Esophagus squamous epithelium (tissue), 5 donors: ENCODE measurements at places on chromosomes 5 and 9.

DNA sequence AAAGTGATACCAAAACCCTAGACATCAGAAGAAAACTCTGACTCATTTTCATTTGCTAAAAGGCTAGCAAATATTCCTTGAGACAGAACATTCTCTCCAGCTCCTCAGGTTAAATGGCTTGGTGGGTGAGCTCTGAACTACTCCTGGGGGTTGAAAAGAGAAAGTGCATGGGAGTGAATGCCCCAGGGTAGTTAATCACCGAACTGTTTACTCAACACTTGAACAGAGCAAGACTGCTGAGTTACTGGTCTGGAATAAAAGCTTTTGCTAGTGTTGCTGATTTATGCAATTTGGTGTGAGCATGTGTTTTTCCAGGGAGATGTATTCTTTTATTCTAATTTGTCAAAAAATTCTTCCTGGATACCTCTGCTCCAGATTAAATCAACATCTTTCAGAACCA lies 88.3 kb upstream of the PRDM9 start:
- no peak for DNase-seq

DNA sequence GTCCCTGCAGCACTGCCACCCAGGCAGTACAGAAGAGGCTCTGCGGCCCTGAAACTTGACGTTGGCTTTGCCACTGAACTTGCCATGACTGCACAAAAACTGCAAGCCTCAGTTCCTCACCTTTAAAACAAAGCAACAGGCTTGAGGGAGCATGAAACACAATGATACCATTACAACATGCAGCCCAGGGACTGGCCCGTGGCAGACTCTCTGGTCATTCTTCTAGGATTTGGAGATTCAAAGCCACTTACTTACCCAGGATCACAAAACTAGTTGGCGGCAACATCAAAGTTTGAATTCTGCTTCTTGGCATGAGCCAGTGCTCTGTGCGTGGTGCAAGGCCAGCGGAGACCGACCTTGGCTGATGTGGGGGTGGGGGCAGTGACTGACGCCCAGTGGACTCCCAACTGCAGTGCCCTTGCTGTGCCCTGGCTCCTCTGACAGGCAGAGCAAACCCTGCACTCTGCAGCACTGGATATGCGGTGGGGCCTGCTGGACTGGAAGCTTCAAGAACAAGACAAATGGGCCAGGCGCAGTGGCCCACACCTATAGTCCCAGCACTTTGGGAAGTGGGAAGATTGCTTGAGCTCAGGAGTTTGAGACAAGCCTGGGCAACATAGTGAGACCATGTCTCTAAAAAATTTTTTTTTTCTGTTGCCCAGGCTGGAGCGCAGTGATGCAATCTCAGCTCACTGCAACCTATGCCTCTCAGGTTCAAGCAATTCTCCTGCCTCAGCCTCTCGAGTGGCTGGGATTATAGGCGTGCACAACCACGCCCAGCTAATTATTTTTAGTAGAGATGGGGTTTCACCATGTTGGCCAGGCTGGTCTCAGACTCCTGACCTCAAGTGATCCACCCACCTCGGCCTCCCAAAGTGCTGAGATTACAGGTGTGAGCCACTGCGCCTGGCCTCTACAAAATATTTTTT lies 18.9 kb downstream of the SQSTM1 start:
- no peak for DNase-seq

- DNase-seq = no peak
Observed at GRCh38 chr9:113345190-113345589, 4.2 kb upstream of the BSPRY start.

- DNase-seq = no peak
Observed at GRCh38 chr9:133331641-133332380, 4.2 kb downstream of the SURF6 start.

GRCh38 chr9:20513126-20513913 lies 109.0 kb downstream of the MLLT3 start:
- no peak for DNase-seq

- no peak for DNase-seq
Observed at GRCh38 chr5:155587458-155587857, 573.9 kb downstream of the KIF4B start.
